ENCODE measurements at places on chromosomes 6 and 20. TPM values are rescaled to one million over a fixed set of nuclear protein-coding genes. Genes with fewer than 3 reads are reported as not detected.

ACOT13 gene
- total RNA-seq, result 37.2 TPM

PIGU gene
- total RNA-seq, result 15.2 TPM

GRCh38 chr6:122580737-122581136, 29.5 kb upstream of the PKIB start:
- DNase-seq, result peak; percentile 70

RAE1 gene
- 30.2 TPM for total RNA-seq

DNA sequence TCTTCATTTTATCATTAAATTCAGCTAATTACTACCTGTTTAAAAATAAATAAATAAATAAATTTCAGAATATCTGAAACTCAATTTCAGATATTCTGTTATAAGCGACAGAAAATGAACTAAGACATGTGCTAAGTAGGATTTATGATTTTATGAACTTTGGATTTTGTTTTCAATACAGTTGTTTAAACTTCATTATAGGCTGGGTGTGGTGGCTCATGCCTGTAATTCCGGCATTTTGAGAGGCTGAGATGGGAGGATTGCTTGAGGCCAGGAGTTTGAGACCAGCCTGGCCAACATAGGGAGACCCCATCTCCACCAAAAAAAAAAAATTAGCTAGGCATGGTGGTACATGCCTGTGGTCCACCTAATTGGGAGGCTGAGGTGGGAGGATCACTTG, 36.0 kb downstream of the AFG1L start:
- DNase-seq, result no peak

PRL gene
- total RNA-seq, result not detected

GRM1 gene
- total RNA-seq, result not detected

YTHDF1 gene
- total RNA-seq, result 36.4 TPM

GRCh38 chr6:28212510-28213212, 12.4 kb upstream of the ZSCAN9 start:
- peak; percentile 93 for DNase-seq

DNA sequence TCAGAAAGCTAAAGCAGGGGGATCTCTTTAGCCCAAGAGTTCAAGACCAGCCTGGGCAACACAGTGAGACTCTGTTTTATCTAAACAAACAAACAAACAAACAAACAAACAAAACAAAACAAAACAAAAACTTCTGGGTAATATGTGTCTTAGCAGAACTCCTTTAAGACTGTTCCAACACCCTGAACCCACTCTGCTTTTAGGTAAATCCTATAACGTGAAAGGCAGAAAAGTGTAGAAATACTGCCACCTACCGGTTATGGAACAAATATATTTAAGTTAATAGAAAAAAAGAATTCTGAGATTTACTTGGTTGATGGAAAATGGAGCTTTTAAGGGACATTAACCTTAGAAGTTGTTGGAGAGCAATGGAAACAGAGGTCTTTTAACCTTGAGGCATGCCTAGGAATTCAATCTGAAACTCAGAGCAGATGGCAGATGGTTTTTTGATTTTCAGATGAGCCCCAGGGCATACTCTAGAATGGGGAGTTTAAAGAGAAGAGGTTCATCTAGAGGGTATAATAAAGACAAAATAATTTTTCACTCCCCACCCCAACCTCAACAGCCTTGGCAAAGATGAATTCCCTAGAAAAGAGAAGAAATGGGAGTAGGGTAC, 38.5 kb downstream of the SOD2 start:
- DNase-seq, result peak; percentile 24

DNA sequence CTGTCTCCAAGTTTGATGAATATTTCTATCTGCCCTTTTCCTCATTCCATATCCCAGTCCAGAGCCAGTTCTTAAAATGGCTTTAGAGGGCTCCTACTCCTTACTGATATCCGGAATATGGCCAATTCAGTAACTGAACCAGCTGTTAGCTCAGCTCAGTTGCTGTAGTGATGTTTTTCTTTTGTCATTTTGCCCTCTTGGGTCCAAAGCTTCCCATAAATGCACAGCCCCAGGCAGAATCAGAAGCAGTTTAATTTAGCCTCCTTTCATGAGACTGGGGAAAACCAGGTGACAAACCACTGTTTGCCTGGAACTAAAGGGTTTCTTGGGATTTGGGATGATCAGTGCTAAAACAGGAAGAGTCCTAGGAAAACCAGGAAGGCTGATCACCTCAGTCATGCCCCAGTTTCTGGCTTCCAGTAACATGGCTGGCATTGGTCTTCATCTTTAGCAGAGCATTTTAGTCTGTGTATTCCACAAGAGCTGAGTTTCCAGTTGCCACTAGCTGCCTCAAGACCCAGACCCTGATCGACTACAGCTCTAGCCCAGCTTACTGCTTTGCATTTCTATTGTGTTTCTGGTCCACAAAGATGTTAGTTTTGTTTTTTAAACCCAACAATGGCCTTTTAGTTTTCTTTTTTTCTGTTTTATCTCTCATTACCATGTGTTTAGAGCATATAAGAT, 40.6 kb upstream of the REV3L start:
- DNase-seq, result no peak

AURKA gene
- total RNA-seq, result 17.4 TPM

DNA sequence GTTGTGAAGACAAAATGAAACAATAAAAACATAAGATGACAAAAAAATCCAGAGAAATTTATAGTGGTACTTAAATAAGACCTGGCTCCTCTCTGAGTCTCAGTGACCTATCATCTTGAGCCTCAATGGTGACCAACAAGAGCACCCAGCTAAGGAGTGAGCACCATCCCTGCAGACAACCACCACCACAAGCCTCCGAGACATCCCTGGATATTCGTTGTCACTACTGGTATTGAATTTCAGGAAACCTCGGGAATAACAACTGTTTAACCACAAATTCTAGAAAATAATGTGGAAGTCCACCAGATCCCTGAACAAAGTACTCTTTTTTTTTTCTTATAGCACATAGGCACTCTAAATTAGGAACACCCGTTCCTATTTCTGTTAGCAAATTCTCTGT, 32.2 kb upstream of the ADGRF5 start:
- DNase-seq, result no peak

DNA sequence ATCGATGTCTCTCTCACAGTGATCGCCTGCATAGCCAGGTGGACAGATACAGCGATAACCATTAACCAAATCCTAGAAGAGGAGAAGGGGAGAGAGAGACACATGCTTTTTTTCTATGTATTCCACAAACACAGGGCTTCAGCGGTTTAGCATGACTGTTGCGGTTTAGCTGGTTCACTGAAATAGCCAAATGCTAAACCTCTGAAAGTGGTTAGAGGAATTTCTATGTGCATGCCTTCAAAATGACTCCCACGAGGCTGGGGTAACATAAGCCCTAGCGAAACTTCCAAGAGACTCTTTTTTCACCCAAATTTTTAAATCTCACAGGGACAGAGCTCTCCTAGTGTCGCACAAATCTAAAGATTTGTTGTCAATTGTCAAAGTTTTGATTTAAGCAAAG, 25.1 kb downstream of the JAG1 start:
- DNase-seq, result no peak

DNA sequence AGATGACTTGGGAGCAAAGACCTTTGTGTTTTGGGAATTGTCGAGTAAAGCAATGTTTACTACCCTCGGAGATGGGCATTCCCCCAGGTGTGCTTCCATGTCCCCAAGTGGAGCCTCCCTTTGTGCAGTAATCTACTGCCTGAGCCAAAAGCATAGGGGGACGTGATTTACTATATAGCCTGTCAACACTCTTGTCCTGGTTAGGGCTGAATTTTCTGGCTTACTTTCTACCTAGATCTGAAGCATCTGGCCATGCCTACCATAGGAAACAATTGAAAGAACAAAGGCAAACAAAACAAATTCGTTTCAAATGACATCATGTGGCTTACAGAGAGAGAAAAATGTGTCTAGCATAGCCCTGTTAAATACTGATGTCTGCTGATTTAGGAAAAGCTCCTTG, 350.6 kb downstream of the SAMD5 start:
- DNase-seq, result no peak

TGM2 gene
- 252 TPM for total RNA-seq

HCK gene
- total RNA-seq, result not detected

WFDC10B gene
- 0.52 TPM for total RNA-seq

DNA sequence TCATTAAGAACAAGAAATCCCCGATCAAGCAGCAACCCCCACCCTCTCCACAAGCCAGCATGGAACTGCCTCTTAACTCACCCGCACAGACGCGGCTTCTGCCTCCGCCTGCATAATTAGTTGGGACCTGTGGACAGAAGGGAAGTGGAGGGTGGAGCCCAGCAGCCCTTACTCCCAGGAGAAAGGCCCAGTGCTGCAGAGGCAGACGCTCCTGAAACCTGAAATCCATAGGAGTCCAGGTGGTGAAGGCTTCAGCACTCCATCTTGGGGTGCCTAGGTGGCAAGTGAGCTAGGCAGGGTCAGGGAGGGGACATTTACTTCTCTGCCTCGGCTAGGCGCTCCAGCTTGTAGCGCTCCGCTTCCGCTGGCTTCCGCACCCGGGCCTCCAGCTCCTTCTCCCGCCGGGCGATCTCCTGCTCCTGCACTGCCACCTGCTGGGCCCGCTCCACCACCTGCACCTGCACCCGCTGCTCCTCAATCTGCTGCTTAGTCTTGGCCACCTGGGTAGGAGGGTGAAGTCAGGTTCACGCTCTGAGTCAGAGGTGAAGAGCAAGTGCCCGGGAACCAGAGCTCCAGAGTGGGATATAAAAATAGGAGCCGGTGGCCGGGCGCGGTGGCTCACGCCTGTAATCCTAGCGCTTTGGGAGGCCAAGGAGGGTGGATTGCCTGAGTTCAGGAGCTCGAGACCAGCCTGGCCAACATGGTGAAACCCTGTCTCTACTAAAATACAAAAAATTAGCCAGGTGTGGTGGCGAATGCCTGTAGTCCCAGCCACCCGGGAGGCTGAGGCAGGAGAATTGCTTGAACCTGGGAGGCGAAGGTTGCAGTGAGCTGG, 10.7 kb downstream of the TUBB start:
- DNase-seq, result peak; percentile 88

- DNase-seq, result no peak
Observed at GRCh38 chr6:14906621-14907020, 339.2 kb upstream of the JARID2 start.

- no peak for DNase-seq
Observed at GRCh38 chr20:53291548-53291947, 302.1 kb downstream of the ZNF217 start.

MYO6 gene
- 29.5 TPM for total RNA-seq

GRCh38 chr6:135266675-135267074, 85.6 kb downstream of the MYB start:
- no peak for DNase-seq

GRCh38 chr20:40931410-40932044, 97.1 kb upstream of the TOP1 start:
- DNase-seq, result no peak

- no peak for DNase-seq
Observed at GRCh38 chr6:118808793-118809638, 84.9 kb upstream of the ASF1A start.

DNA sequence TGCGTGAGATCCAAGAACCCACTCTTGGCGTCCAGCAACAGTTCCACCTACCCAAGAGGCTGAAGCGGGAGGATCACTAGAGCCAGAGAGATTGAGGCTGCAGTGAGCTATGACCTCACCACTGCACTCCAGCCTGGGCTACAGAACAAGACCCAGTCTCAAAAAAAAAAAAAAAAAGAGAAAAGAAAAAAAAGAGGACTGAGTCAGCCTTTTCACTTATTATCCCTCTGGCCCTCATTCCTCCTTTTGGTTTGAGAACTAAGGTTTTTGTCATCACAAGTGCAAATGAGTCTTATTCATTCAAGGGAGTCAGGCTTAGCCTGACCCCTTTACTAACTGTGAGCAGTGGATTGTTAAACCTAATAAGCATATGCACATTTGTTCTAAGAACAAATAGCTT, 37.9 kb upstream of the JARID2 start:
- no peak for DNase-seq

- DNase-seq, result no peak
Observed at GRCh38 chr6:160261991-160262680, 3.5 kb upstream of the SLC22A2 start.

DNA sequence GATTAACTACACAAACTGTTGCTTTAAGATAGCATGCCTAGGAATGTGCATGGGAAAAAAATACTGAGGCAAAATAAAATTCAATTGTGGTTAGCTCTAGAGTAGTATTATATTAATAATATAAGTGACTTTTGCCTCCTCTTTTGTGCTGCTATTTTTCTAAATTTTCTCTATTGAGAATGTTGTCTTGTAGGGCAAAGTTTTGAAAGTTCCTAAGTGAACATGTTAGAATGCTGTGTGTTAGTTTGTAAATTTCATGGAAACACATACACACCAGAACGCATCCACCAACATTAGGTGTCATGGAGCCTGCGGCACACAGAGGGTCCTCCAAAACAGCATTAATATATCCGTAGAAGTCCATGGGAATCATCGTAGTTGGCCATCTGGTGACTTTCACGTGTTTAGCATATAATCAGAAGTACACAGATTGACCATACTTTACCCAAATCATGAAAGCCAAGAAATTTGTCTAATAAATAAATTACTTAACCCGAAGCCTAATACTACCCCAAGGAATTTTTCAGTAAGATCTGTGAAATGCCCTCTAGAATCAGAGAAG, 25.6 kb downstream of the ARHGAP18 start:
- no peak for DNase-seq

PSORS1C1 gene
- 3.7 TPM for total RNA-seq

VSTM2L gene
- 3.0 TPM for total RNA-seq

TCF21 gene
- total RNA-seq, result not detected

HCRTR2 gene
- not detected for total RNA-seq

- peak; percentile 67 for DNase-seq
Observed at GRCh38 chr6:56954403-56955170, at the start of gene BEND6. TSS of gene BEND6 (plus strand) at chr6:56955107. CDS start at chr6:56981811, 26,704 bp downstream.

DNA sequence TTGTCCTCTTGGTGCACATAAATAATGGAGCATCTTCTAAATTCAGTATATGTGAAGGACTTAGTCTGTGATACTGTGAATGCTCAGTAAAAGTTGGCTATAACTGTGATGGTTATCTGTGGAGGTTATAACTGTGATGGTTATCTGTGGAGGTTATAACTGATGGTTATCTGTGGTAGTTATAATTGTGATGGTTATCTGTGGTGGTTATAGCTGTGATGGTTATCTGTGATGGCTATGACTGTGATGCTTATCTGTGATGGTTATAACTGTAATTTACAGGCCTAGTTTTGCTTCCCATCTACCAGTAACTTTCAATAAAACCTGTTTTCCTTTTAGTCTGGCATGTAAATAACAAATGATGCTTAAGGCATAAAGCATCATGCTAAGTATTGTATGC, 16.5 kb downstream of the PTK7 start:
- no peak for DNase-seq

DNA sequence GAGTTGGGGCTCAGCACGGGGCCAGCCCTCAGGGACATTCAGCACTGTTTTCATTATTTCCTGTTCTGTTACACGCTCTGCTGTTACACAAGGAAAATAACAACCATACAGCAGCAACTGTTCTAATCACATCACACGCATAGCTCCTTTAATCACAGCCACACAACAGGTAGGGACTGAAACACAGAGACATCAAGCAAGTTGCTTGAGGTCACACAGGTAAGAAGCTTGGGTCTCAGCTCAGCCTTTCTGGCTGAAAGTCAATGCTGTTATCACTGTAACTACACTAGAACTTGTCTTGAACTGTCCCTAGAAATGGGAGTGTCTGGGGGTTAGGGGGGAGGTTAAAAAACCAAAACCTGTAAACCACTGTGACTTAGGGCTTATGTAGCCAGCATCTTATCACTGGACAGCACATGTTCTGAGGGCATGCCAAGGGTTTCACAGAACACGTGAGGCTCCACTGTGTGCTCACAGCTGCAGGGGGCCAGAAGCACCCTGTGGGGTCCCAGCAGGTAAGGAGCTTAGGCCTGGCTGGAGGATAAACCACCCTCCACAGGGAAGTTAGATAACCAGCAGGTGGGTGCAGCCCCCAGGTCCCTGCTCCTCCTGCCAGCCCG, 146.0 kb downstream of the EYA2 start:
- no peak for DNase-seq

MTFR2 gene
- 7.3 TPM for total RNA-seq

EDN1 gene
- 5.1 TPM for total RNA-seq

Data from mammary epithelial cell (primary cell).